ENCODE measurements at places on chromosomes 13 and 19.

DNA sequence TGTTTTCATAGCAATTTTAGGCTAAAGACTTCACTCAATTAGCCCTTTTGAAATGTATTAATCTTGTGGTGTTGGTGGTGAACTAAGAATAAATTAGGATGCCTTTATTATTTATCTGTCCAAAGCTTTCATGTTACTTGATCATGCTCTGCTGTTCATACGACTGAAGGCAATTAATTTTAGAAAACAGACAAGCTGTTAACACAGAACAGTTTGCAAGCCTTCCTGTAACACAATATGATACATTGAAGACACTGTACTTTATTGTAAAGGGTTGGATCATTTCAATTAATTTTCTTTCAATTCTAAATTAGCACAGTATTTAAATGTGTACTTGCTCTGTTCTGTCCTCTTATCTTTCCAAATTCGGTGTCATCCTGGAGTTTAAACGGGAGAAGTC lies 794.3 kb upstream of the MIR17HG start:
- DNase-seq: no peak

- no peak for DNase-seq
These were observed 34.1 kb downstream of the ELL start for GRCh38 chr19:18487576-18488402.

GRCh38 chr19:2711875-2712205 lies 9.3 kb downstream of the DIRAS1 start:
- no peak for DNase-seq

DNA sequence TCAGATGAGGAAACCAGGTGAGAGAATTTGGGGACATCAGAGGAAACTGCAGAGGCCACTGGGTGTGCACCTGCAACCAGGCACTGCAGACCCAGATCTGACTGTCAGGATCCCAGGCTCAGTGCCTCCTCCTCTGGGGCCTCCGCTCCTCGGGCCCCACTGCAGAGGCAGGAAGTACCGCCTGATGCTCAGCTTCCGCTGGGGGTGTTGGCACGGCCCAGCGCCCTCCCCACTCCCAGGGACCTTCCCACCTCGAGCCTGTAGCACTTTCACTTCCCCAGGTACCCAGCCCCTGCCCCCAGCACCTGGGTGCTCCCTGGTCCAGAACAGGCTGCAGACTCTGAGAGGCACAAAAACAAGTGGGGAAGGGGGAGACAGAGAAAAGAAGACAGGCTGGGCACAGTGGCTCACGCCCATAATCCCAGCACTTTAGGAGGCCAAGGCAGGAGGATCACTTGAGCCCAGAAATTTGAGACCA lies 1.4 kb upstream of the CD37 start:
- peak; percentile 41 for DNase-seq

DNA sequence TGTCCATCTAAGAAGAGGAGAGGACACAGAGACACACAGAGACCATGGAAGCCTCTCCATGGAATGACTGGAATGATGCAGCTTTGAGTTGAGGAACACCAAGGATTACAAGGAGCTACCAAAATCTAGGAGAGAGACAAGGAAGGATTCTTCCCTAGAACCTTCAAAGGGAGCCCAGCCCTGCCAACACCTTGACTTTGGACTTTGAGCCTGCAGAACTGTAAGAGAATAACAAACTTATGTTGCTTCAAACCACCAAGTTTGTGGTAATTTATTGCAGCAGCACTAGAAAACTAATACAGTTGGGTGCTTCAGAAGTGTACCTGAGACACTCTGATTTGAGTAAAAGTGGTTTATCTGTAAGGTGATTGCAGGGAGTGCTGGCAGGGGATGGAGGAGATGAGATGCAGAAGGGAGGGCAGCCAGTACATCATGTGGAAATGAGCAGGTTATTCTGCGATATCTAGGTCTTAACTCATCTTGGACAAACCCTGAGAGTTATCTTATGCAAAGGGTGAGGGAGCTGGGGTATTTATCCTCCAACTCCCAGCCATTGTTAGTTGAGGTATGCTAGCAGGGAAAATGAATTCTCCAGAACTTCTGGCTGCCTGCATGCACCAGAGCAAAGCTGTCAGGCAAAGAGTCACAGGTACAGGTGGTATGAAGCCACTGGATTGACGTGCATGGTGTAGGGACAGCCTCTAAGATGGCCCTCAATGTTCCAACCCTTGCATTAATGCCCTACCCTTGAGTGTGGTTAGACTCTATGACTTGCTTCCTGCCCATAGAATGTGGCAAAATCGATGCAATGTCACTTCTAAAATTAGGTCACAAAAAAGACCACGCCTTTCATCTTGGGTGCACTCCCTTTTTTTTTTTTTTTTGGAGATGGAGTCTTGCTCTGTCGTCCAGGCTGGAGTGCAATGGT lies 31.3 kb upstream of the ADGRL1 start:
- no peak for DNase-seq

Data from stimulated activated CD4-positive, alpha-beta T cell treated with anti-CD3 and anti-CD28 coated beads, Interleukin-15, amount 100 ng/mL, for 1 hour (primary cell).